Non-pigmented ciliary epithelial cell (primary cell): ENCODE measurements at places on chromosomes 1 and 21.

DNA sequence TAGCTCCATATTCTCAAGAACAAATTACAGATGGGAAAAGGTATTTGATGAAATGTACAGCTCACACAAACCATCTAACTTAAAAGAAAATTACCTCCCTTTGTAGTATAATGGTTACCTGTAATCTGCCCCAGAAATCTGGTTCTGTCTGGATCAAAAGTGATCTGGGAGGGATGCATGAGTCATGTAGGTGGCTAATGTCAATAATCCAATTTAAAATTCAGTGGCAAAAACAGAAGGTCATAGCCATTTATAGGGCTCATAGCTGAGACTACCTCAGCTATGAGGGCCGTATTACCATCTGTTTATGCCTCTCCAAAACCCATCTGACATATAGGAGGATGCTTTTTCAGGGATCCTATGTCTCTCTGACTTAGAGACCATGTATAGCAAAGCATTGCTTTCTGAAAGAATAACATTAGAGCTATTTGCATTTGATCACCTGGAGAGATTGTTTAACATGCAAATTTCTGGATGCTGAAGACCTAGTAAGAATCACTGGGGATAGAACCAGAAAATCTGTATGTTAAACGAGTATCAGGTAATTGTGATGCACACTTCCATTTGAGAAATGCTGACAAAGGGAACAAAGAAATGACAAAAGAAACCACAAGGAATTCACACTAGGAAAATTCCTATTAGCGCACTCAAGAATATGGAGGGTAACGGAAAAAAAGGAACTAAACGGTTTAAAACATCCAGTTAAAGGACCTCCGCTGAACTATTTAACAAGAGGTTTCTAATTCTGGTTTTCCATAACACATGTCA lies 17.6 kb downstream of the PAXBP1 start:
- no peak for DNase-seq

GRCh38 chr1:114610546-114611245 lies 29.3 kb upstream of the BCAS2 start:
- DNase-seq, result peak; percentile 9

GRCh38 chr21:36966066-36966820 lies at the start of gene HLCS:
TSS of gene HLCS (minus strand) at chr21:36966669. CDS start at chr21:36966638, 31 bp downstream.
- DNase-seq, result no peak

DNA sequence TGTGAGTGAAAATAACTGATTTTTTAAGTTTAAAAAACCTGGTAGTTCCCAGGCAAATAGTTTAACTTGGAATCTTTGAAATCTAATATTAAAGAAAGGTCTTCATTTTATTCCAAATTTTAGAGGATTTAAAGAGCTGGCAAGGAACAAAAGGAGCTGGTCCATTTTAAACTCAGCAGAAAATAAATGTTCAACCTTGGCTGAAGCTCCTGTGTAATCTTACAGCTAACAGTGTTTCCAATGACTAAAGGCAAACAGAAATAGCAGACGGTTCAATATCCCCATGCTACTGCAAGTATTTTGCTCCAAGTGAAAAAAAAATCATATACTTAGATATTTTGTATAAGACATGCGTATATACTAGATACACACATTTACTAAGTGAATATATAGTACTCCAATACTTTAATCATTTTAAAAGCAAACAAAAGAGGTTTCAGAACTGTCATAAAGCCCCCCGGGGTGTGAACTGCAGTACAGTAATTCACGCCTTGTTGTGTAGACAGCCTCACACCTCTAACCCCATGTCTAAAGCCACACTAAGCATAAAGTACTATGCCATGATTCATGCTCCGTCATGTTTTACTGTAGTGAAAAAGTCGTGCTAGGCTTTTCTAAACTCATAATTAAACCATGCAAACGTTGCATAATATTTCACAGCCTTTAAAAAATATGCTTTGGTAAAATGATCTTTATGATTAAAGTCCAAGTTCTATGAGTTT lies 132.2 kb downstream of the CLIC6 start:
- DNase-seq, result no peak

DNA sequence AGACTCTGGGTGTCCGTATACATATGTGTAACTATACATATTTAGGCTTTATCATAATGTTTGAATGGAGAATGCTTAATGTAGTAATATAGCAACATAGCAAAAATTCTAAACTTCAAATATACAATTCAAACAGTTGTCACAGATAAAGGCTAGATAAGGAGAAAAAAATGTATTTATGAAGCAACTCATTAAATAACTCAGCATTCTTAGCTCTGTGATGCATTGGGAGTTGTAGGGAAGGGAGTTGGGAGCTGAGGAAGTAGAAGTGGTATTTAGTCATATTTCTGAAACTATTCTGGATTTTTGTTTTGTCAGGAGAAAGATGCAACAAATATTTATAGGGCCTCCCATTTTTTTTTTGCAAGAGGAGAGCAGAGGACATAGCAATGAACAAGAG lies 197.8 kb downstream of the PBX1 start:
- no peak for DNase-seq

GRCh38 chr1:100626397-100626796 lies 88.5 kb downstream of the GPR88 start:
- no peak for DNase-seq

DNA sequence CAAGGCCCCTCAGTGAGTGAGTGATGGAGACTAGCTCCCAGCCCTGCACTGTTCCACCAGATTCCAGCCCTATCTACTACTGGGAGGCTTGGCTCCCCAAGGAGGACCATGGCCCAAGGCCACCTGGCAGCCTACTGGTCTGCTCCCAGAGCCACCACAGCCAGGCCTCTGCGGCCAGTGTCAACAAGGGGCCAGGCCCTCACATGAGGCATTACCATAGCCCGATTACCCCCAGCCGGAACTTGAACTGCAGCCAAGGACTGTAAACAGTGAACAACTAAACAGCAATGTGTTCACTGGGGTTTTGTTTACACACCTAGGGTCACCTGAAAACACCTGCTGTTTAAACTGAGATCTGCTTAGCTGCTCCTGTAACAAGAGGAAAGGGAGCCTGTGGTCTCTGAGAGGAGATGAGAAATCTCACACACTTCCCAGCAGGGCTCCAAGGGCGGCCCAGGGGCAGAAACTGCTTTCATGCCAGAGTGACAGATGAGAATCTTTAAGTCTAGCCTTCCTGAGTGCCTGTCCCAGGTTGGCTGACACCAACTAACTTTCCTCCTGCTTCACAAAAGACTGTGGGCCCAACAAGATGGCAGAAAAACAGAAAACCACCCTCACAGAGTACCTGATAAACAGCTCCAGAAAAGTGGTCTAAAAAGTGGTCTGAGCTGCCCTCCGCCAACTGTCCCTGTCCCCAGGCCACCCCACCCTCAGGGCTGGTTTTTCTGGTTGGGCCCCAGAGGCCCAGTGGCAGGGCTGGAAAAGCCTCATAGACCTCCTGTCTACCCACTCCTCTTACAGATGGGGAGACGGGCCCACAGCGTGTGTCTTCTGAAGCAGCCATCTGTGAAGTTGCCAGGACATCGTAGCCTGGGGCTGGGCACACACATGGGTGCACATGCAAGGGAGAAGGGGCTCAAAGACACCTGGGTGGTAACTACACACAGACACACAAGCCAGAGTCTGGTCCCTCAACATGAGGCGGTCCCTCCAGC lies 28.8 kb downstream of the MEF2D start:
- DNase-seq, result no peak
